CD4-positive, alpha-beta T cell treated with Interleukin-1 beta for 1 hour (primary cell): ENCODE measurements at places on chromosomes 1 and 21.

DNA sequence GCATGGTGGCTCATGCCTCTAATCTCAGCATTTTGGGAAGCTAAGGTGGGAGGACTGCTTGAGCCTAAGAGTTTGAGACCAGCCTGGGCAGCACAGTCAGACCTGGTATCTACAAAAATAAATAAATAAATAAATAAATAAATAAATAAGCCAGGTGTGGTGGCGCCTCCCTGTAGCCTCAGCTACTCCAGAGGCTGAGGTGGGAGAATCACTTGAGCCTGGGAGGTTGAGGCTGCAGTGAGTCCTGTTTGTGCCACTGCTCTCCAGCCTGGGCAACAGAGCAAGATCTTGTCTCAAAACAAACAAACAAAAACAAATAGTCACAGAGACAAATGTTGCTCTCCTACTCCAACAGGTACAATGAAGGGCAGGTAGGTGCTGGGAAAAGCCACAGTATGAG lies 242.4 kb upstream of the POU3F1 start:
- no peak for DNase-seq

DNA sequence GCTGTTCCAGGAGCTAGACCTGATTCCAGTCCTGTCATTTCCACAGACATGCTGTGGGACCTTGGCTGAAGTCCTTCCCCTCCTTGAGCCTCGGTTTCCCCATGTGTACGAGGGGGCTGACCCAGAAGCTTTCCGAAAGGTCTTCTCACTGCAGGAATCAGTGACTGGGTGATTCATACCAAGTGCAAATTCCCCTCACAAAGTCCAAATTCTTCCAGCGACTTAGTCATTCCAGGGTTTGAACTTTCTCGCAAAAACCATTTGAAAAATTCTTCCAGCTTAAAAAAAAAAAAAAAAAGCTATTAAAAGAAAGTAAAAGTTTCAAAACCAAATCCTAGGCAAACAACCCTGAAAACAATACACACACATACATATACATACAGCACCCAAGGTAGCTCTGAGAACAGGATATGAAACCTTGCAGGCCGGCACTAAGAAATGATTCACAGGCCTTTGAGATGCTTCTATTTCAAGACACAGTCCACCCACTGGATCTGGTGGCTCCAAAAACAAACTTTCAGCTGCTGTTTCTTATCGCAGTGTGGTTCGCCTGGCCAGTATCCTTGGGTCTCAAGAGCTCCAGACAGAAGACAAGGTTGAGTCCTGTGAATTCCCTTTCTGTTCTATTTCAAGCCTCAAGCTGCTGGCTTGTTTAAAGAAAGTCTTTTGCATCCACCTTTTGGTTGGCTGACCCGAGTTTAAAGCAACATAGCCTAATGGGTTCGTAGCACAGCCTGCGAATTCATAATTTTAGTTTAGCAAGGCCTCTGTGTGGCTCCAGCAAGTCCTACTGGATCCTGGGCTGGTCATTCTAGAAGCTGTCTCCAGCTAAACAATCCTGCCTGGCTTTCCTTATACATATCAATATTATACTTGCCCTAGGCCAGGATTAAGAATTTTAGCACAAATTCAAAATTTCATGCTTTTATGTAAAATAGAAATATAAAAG lies 18.0 kb upstream of the ID3 start:
- DNase-seq = peak; percentile 36

DNA sequence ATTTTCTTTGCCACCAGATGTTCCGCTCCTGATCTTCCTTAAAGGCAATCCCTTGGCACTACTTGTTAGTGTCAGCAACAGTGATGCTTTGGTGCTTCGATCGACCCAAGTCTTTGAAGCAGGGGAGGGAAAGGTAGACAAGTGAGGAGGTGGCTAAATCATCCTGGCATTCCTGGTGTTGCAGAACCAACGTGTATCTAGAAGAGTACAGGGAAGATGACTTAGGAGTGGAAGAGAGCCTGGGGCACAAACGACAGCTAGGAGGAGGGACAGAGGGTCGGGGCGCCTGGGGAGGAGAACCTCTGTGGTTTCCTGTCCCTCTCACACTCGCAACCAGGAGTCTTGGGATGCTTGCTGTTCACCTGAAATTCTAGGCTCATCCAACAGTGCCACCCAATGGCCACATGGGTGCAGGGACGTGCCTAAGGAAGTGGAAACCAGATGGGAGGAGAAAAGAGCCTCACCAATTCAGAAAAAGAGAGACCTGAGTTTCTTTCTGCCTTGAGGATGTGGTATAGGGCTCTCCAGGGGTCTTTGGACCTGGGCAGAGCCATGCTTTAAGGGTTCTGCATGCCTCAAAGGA lies 9.5 kb upstream of the KCNA2 start:
- peak; percentile 58 for DNase-seq

GRCh38 chr1:6352138-6352563 lies 41.4 kb downstream of the ACOT7 start:
- DNase-seq = no peak

- no peak for DNase-seq
These were observed 7.2 kb downstream of the PKP1 start for GRCh38 chr1:201290551-201290950.

DNA sequence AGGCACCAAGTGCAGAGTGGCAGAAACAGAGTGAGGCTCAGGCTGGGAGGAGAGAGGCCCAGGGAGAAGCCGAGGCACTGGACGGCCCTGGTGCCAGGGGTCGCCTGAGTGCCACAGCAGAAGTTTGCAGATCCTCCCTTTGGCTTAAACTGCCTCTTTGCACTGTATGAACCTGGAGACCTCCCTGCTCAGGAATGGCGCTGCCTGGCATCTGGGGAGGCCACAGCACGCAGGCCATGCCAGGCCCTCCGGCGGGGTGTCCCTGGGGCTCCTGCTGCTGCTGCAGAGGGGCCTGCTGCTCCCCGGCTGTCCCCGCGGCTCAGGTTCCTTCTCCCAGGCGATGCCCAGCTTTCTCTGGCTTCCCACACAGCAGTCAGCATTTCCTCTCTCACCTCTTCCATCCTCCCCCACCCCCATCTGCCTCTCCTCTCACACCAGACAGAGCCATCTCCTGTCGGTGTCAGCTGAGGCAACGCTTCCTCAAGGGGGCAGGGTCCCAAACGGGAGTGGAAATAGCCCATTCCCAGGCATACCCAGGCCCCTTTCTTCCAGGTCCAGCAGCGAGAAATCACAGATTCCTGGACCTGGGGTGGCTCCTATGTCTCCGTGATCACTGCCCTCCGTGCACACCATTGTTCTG lies 35.2 kb downstream of the SYT6 start:
- DNase-seq = no peak

DNA sequence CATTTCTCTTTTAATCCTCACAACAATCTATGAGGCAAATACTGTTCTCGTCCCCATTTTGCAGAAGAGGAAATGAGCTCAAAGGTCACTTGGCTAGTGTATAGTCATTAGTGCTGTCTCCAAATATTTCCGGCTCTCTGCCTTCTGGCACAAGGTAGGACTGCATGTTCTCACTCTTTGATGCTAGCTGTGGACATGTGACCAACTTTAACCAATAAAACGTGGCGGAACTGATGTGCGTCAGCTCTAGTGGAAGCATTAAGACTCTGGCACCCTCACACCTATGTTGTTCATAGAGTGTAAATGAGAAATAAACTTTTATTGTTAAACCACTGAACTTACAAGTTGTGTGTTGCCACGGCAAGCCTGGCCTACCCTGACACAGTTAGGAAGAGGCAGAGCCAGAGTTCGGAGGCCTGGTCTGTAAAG lies 5.0 kb upstream of the KIF21B start:
- DNase-seq = no peak

DNA sequence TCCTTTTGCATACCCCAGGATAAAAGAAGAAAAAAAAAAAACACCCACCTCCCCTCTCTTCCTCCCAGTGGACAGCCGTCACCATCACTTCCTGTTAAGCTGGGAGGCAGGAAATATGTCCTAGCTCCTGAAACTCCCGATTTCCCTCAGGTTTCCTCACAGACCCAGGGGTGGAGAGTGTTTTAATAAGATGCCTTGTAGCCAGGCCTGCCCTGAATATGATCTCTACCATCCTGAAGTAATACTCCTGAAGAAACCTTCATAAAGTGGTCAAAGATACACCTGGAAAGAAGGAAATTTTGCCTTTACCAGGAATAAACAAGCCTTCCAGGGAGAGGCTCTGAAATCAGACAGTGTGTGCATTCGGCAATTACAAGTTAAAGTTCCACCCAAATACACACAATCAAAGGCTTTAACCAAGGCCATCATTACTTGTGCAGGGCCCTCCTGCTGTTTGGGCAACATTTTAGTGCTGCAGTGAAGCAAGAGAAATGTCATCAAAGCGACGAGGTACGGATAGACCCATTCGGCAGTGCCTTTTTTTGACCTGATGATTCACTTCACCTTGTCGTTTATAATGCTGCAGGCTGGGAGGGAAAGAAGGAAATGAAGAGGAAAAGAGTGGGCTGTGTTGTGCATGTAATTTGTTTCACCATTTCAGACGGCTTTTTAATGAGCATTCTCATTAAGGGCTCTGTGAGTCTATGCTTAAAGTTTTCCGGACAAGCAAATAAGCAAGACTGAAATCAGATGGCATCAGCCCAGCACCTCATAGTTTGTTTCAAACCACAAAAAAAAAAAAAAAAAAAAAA lies 41.0 kb upstream of the RASAL2 start:
- no peak for DNase-seq

DNA sequence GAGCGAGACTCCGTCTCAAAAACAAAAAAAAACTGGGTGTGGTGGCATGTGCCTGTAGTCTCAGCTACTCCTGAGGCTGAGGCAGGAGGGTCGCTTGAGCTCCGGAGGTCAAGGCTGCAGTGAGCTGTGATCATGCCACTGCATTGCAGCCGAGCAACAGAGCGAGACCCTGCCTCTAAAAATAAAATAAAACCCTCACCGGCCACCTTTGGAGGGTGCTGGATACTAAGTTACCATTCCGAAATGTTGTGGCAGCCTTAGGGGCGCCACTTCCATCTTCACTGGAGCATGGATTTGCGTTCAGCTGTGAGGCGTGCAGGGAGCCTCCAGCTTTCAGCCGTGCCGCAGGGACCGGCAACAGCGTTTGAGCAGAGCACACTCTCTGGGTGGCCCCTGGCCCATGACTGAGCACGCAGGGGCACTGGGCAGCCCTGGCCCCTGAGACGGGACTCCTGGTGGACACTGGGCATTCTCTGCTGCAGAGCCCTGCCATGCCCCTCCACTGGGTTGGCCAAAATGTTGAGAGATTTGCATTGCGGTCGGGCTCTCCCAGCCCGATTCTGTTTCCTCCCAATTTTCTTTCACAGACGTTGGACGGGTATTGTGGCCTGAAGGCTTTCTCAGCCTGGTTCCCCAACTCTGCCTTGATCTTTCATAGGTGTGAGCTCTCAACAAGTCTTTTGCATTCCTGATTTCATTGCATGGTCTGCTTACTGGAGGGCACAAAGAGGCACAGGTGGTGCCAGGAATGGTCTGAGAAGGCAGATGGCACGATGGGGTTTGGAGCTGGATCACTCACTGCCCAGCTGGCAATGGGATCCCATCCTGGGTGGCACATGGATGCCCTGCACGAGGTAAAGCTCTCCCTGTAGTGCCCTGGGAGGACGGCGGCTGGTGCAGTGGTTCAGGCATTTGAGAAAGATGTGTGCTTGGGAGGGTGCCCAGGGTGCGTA lies 5.8 kb upstream of the CFAP74 start:
- no peak for DNase-seq

GRCh38 chr1:113675302-113675701 lies 84.0 kb downstream of the PHTF1 start:
- no peak for DNase-seq

DNA sequence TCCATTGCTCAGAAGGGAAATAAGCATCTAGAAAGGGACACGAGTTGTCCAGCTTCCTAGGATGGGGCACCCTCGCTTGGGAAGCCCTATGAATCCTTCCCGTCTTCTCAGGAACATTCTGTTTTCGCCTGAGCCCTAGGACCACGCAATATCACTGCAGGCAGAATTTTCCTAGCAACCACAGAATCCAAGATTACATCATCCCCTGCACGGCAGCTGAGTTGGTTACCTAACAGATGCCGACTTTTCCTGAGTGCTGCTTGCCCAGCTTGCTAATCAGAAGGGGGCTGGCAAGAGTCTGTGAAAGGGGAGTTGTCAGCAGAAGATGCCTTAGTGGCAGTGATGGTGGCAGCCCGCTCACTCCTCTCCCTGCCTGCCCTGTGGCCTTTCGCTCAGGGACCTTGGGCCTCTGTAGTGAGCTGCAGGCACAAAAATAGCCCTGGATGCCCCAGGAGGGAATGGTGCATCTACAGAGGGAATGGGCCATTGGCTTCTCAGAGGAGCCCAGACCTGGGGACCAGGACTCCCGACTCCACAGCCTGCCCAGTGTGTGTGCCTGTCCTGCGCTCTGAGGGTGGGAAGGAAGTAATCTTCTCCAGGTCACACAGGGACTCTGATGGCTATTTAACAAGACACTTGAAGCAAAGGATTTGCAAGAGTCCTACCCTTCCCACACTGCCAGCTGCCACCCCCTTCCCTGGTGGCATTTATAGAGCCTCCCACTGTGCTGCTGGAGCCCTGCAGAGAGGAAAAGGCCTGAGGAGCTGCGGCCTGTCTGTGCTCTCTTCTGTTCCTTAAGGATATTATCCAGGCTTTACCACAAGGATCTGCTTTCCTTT lies 28.9 kb upstream of the CLSTN1 start:
- DNase-seq = no peak

DNA sequence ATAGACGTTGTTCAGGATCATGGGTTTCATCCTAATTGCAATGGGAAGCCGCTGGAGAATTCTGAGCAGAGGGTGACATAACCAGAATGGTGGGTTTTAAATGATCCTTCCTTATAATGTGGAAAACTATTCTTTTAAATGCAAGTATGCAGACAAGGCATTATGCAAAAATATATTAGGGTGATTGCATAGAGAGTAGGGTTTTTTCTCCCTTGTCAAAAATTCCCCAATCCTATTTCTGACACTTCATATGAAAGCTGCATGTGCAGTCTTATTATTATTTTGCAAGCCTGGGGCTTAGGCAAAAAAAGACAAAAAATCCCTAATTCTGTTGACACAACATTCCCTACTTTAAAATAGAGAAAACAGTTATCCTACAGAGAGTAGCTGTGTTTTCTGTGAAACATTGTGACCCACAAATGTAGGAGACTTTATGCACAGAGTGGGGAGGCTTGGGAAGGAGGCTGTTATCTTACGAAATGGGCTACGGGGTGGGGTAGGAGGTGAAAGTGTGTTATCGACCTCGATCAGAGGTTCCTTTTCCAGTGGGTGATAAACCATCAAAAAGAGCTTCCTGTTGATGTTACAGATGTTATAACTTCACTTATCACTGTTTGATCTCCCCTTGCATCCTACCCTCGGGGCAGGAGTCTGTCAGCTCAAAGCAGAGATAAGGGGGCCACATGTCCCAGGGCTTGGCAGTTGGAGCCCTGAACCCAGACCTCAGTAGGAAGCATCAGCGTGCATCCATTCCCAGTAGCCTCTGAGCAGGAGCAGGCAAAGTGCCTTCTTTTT lies 27.2 kb downstream of the RHEX start:
- no peak for DNase-seq

- DNase-seq = no peak
These were observed 1.2 kb upstream of the TMPRSS2 start for GRCh38 chr21:41509145-41509496.

- DNase-seq = no peak
These were observed 21.0 kb downstream of the B3GALT5 start for GRCh38 chr21:39633770-39634181.

- DNase-seq = no peak
These were observed 18.7 kb downstream of the PSMB2 start for GRCh38 chr1:35622510-35623178.

- no peak for DNase-seq
These were observed 5.4 kb upstream of the SPTA1 start for GRCh38 chr1:158691907-158692306.

- DNase-seq = no peak
These were observed 8.4 kb downstream of the LUZP1 start for GRCh38 chr1:23159963-23160877.

- no peak for DNase-seq
These were observed 35.0 kb downstream of the FHAD1 start for GRCh38 chr1:15282038-15282437.

GRCh38 chr1:113021430-113022085 lies 51.4 kb upstream of the LRIG2 start:
- DNase-seq = no peak
